ENCODE measurements at places on chromosomes 7 and 10.
A peak's percentile ranks its signal among the peaks of the same experiment; 100 is the strongest.

GRCh38 chr10:1267568-1267967 is 211.4 kb downstream of the WDR37 start:
- no peak for DNase-seq

GRCh38 chr7:27661811-27662489 is 733 bp downstream of the HIBADH start:
- DNase-seq, result peak; percentile 35

- no peak for DNase-seq
Observed at GRCh38 chr10:112217386-112218035, 33.9 kb upstream of the GPAM start.

- no peak for DNase-seq
Observed at GRCh38 chr10:35650894-35651293, 8.8 kb upstream of the FZD8 start.

GRCh38 chr10:8455181-8455580 is 400.7 kb downstream of the GATA3 start:
- no peak for DNase-seq

- DNase-seq, result no peak
Observed at GRCh38 chr7:116706668-116707126, 34.7 kb downstream of the MET start.

GRCh38 chr10:51918884-51919325 is 219.5 kb upstream of the CSTF2T start:
- peak; percentile 17 for DNase-seq

- no peak for DNase-seq
Observed at GRCh38 chr10:68742397-68742796, 21.4 kb downstream of the CCAR1 start.

DNA sequence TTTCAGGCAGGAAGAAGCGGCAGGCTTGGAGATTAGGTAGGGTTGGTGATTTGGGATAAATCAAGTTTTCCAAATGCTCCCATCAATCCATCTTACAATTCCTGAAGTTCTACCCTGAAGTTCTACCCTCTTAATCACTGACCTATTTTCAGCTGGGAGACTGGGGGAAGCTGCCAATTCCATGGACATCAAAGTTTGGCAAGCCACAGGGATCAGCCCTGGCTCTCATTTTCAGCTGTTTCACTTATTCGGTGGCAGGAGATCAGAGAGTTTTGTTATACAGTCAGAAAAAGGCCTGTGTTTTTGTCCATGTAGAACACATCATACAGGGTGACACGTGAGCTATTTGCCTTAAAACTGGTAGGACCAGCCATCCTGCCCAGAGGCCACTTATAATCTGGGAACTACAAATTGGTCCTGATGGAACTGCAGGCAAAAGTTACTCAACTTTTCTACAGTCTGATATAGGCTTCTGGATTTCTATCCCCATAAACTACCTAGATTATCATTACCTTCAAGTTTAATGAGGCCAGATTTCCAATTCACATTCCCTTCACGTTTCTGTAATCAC is 112.9 kb upstream of the ZNF746 start:
- no peak for DNase-seq

GRCh38 chr10:9166770-9167169 is 1112.3 kb downstream of the GATA3 start:
- no peak for DNase-seq

- DNase-seq, result no peak
Observed at GRCh38 chr10:27774831-27775230, 29.2 kb upstream of the MKX start.

DNA sequence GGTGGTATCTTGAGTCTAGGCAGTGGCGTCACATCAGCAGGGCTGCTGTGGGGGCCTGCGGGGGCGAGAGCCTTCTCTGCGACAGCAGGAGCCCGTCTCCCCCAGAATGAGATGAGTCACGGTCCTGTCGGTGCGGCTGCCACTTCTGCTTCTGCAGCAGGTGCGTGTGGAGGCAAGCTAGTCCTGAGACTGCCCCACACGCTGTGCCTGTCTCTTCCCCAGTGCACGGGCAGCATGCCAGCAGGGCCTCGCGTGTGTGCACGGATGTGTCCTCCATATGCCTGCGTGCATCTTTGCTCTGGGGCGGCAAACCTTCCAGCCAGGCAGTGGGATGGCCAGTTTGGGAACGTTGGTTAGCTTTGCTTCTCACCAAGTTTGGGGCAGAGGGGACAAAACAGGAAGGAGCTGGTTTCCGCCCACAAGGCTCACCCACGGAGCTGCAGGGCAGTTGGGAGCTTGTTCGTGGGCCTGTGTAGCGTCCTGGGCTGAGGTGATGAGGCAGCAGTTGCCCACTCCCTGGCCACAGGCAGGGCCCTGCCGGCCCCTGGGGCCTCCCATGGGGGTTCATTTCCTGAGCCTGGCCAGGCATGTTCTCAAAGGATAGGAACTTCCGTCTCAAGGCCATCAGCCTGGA is 60.8 kb upstream of the PPIF start:
- DNase-seq, result peak; percentile 80

- DNase-seq, result peak; percentile 76
Observed at GRCh38 chr10:75788394-75789205, 357.2 kb downstream of the LRMDA start.

DNA sequence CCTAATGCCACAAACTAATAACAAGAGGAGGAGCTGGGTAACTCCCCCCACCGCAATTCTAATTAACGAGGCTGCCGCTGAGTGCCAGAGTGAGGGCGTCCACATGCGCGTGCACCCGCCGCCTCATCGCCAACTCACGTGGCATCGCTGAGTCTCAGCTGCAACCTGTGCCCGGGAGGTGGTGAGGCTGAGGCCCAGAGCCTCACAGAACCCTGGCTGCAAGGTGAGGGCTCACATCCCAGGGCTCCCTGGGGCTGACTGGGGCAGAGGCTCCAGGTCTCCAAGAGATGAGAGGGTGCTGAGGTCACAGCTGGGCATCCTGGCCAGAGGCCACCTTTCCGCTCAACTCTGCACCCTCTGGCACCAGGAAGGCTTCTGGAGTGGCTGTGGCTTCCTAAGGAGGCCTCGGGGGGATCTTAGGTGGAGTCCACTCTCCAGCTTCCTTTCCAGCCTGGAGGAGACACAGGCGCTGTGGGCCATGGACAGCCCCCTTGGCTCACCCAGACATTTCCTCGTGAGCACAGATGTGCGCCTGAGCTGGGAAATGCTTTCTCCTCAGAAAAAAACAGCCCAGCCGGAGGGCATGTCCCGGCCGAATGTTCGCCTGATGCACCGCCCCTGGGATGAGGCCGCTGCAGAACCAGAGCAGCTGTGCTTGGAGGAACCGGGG is 242.6 kb downstream of the MAD1L1 start:
- DNase-seq, result no peak

All from Ammon's horn (tissue), 1 donor.